ENCODE measurements at places on chromosomes 1 and 21.

GRCh38 chr1:94654031-94654430, 112.5 kb upstream of the F3 start:
- no peak for DNase-seq
- H3K36me3 ChIP-seq, result no peaks in the 10 kb centered on the region
- H3K4me1 ChIP-seq, result no peaks in the 10 kb centered on the region
- H3K27ac ChIP-seq, result no peak overlapping the region
- H3K27me3 ChIP-seq, result peaks cover 2% of the 10 kb centered on the region

- no peak overlapping the region for H3K27ac ChIP-seq
- H3K4me1 ChIP-seq, result peaks cover 18% of the 10 kb centered on the region
- DNase-seq, result no peak
- peaks cover 3% of the 10 kb centered on the region for H3K27me3 ChIP-seq
- H3K4me3 ChIP-seq, result no peak overlapping the region
These were observed 140.2 kb upstream of the RUNX1 start for GRCh38 chr21:35189077-35189863.

DNA sequence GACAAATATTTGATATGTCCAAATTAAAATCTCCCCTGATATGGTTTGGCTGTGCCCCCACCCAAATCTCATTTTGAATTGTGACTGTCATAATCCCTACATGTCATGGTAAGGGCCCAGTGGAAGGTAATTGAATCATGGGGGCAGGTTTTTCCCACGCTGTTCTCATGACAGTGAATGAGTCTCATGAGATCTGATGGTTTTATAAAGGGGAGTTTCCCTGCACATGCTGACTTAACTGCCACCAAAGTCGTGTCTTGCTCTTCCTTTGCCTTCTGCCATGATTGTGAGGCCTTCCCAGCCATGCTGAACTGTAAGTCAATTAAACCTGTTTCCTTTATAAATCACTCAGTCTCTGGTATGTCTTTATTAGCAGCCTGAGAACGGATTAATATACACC, 207.0 kb downstream of the BARHL2 start:
- H3K4me3 ChIP-seq, result no peak overlapping the region
- no peaks in the 10 kb centered on the region for H3K36me3 ChIP-seq
- no peak overlapping the region for H3K27ac ChIP-seq
- peaks cover 9% of the 10 kb centered on the region for H3K27me3 ChIP-seq
- no peaks in the 10 kb centered on the region for H3K4me1 ChIP-seq
- DNase-seq, result no peak

GRCh38 chr1:178727014-178727895, 2.2 kb downstream of the RALGPS2 start:
- no peak overlapping the region for H3K27ac ChIP-seq
- peaks cover 20% of the 10 kb centered on the region for H3K4me1 ChIP-seq
- no peak for DNase-seq

DNA sequence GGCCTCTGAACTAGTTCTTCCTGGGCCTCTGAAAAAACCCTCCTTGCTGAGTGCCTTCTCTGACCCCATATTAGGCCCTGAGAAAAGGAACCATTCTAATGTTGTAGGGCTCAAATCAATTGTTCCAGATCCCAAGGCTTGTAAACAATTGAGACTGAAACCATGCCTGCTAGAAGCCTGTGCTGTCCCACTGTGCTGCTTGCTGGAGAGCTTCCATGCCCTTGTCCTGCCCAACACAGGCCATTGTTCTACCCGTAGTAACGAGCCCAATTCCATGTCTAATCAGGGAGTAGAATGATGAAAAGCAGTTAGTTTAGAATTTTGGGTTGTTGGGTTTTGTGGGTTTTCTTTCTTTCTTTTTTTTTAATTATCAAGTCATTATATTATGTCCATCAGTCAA, 47.4 kb downstream of the ZNF281 start:
- no peaks in the 10 kb centered on the region for H3K4me1 ChIP-seq
- no peak overlapping the region for H3K27ac ChIP-seq
- H3K27me3 ChIP-seq, result no peaks in the 10 kb centered on the region
- DNase-seq, result no peak

- H3K4me3 ChIP-seq, result no peak overlapping the region
- DNase-seq, result peak; percentile 81
- H3K27me3 ChIP-seq, result peaks cover 1% of the 10 kb centered on the region
- no peaks in the 10 kb centered on the region for H3K4me1 ChIP-seq
- no peak overlapping the region for H3K27ac ChIP-seq
These were observed 10.1 kb upstream of the LRRC71 start for GRCh38 chr1:156910309-156910782.

GRCh38 chr1:204278251-204278650, 64.5 kb upstream of the GOLT1A start:
- H3K27me3 ChIP-seq, result peaks cover 8% of the 10 kb centered on the region

DNA sequence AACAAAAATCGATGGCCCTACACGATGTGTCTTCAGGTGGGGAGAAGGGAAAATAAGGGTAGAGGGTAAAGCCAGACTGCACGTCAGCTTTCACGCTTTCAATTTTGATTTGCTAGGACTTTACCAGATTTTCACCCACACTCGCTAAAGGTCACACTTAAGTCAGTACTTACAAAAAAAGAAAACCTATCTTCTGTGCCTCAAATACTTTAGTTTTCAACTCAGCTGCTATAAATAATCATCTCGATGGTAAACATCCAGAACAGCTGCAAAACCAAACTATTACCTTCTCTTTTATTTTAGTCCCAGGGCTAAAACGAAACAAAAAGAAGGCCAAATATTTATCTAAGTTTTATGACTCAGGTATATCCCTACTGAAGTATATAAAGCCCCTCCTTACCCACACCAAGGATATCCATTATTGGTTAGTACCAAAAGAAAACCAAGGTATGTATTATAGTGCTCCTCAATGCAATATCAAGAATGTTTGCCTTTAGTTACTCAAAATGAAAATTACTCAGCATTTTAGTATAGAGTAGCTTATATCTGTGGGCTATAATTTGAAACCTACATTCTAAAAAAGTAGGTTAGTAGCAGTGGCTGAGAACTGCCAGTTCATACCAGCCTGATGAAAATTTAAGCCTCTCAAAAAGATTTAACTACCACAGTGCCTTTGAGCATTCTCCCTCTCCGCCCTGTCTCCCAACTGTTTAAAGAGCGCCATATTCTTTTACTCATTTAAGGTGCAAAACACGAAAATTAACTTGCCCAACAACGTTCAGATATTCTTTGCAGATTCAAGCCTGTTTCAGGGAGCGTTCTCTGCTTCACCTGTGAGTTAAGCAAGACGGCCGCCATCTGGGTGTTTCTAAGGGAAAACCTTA, 1.5 kb downstream of the CSDE1 start:
- H3K36me3 ChIP-seq, result peaks cover 44% of the 10 kb centered on the region
- no peaks in the 10 kb centered on the region for H3K27me3 ChIP-seq
- peak overlapping the region; percentile 99 for H3K27ac ChIP-seq
- H3K4me1 ChIP-seq, result peaks cover 67% of the 10 kb centered on the region
- peak; percentile 16 for DNase-seq

DNA sequence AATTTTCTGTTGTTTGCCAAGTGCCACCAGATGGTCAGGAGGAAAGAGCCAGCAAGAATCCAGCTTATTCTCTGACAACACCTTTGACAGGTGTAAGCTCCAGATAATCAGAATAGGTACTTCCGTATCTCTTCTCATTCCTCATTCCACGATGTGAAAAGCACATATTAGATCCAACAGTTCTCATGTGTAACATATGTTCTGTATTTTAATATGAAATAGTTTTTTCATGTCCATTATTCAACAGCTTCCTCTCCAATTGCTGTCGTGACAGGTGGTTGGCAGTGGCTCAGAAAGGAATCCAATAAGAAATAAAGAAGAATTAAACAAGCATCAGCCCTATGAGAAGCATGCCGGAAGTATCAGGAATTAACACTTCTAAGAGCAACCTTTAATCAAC, 1624.7 kb downstream of the MRPL39 start:
- H3K4me1 ChIP-seq, result no peaks in the 10 kb centered on the region
- no peaks in the 10 kb centered on the region for H3K27me3 ChIP-seq
- H3K27ac ChIP-seq, result no peak overlapping the region
- no peak overlapping the region for H3K4me3 ChIP-seq
- no peaks in the 10 kb centered on the region for H3K36me3 ChIP-seq

GRCh38 chr1:170927955-170928840, 7.1 kb upstream of the MROH9 start:
- peaks cover 8% of the 10 kb centered on the region for H3K27me3 ChIP-seq
- no peaks in the 10 kb centered on the region for H3K36me3 ChIP-seq
- DNase-seq, result no peak
- peak overlapping the region; percentile 52 for H3K27ac ChIP-seq
- no peaks in the 10 kb centered on the region for H3K4me1 ChIP-seq

DNA sequence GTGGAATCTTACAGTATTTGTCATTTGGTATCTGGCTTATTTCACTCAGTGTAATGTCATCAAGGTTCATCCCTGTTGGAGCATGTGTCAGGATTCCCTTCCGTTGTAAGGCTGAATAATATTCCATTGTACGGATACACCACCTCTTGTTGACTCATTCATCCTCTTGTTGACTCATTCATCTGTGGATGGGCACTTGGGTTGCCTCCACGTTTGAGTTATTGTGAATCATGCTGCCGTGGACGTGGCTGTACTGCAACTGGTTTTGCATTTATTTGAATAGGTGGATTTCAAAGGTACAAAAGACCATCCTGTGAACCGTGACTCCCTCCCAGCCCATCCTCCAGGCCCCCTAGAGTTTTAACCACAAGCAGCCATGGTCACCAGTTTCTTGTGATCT, 11.9 kb upstream of the TCP10L start:
- no peaks in the 10 kb centered on the region for H3K27me3 ChIP-seq
- peak overlapping the region; percentile 71 for H3K27ac ChIP-seq
- DNase-seq, result peak; percentile 39
- H3K4me1 ChIP-seq, result peaks cover 12% of the 10 kb centered on the region
- peaks cover 21% of the 10 kb centered on the region for H3K36me3 ChIP-seq
- H3K4me3 ChIP-seq, result no peak overlapping the region

DNA sequence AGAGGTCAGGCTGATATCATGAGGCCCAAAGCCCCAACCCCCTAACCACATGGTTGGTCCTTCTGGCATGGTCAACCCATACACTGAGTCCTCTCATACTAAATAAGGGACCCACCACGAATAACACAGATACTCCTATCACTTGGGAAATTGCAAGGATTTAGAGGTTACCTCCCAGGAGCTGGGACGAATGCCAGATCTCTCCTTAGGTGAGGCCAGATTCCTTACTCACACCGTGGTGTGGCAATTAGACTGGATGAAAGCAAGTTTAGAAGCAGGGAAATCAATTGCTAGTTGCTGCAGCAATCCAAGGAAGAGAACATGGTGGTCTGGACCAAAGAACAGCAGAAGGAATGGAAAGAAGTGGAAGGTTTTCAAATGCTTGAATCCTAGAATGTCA, 60.1 kb downstream of the IER5 start:
- H3K4me3 ChIP-seq, result no peak overlapping the region
- peak overlapping the region; percentile 38 for H3K27ac ChIP-seq
- DNase-seq, result no peak
- no peaks in the 10 kb centered on the region for H3K36me3 ChIP-seq
- H3K4me1 ChIP-seq, result peaks cover 50% of the 10 kb centered on the region

- no peak for DNase-seq
- H3K4me1 ChIP-seq, result no peaks in the 10 kb centered on the region
- no peaks in the 10 kb centered on the region for H3K36me3 ChIP-seq
- H3K27me3 ChIP-seq, result no peaks in the 10 kb centered on the region
- no peak overlapping the region for H3K27ac ChIP-seq
These were observed 503.4 kb downstream of the NEGR1 start for GRCh38 chr1:71778940-71779339.

DNA sequence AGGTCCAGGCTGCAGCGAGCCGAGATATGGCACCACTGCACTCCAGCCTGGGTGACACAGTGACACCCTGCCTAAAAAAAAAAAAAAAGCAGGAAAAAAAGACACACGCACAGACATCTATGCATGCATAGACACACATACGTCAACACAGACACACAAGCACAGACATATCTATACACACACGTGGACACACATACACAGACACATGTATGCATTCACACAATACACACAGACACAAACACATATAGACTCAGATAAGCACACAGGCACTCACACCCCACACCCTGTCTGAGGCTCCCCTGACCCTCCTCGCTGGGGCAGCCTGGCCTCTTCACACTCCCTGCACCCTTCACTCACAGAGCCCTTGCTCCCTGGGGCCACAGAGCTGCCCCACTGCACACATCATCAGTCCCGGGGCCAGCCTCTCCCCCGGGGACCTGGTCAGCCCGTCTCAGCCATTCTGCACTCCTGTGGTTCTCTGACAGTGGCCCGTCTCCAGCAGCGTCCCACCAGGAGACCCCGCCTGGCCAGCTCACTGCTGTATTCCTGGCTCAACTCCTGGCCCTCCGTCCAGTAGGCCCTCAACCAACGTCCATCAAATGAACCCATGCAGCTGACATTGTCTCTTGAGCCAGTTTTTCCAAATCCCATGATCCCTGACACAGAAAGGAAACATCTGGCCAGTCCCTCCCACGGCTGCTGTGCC, 4.6 kb upstream of the PRKCZ start:
- peak overlapping the region; percentile 40 for H3K27ac ChIP-seq
- H3K4me1 ChIP-seq, result peaks cover 21% of the 10 kb centered on the region
- H3K4me3 ChIP-seq, result no peak overlapping the region
- no peak for DNase-seq
- H3K27me3 ChIP-seq, result peaks cover 14% of the 10 kb centered on the region

GRCh38 chr1:60281360-60281932, 207.9 kb upstream of the C1orf87 start:
- H3K4me1 ChIP-seq, result peaks cover 9% of the 10 kb centered on the region
- no peaks in the 10 kb centered on the region for H3K36me3 ChIP-seq
- DNase-seq, result peak; percentile 66
- no peak overlapping the region for H3K4me3 ChIP-seq

DNA sequence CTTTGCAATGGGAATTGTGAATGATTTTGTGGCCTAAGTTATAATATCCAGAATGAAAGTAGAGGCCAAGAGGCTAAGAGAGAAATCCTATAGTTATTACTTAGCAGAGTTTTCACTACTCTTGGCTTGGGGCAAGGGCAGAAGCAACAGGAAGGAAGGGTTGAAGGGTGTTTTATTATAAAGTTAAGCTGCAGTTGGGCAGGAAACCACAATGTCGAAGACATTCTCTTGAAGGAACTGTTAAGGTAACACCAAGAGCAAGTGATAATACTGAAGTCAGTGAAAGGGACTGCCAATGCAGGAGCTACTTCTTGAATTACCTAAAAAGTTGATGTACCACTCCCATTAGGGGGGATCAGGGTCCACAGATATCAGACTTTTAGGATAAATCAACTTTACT, 8.3 kb downstream of the XCL2 start:
- H3K27me3 ChIP-seq, result no peaks in the 10 kb centered on the region
- peak overlapping the region; percentile 62 for H3K27ac ChIP-seq
- H3K36me3 ChIP-seq, result no peaks in the 10 kb centered on the region
- H3K4me3 ChIP-seq, result no peak overlapping the region
- peaks cover 65% of the 10 kb centered on the region for H3K4me1 ChIP-seq

DNA sequence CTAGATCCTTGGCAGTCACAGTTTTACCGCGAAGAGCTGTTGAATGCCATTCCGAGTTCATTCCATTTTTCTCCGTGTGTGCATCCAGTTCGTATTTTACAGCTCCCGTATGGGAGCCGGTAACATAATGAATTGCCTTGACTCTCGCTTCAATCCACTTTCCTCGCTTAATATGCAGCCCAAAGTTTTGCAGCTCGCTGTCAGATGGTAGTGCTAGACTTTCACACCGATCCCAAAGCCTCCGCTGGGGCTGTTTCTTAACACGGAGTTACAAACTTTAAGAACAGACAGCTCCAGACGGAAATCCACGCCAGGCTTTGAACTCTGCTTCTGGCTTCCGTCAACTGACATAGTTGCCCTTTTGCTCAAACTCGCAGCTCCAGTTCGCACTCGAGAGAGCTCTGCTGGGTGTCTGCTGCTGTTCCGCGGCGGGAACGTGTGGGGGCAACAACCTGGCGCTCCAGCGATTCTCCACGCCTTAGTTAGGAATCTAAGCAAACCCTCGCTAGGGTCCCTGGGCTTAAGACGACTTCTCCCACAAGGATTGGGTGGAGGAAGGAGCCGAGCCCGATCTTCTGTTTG, 3.5 kb upstream of the ARID1A start:
- peaks cover 30% of the 10 kb centered on the region for H3K4me1 ChIP-seq
- H3K27ac ChIP-seq, result peak overlapping the region; percentile 91
- peak; percentile 88 for DNase-seq
- no peaks in the 10 kb centered on the region for H3K36me3 ChIP-seq
- H3K4me3 ChIP-seq, result peak overlapping the region; percentile 81
